Stimulated activated CD8-positive, alpha-beta memory T cell treated with anti-CD3 and anti-CD28 coated beads, Interleukin-4, amount 100 ng/mL, for 1 hour (primary cell): ENCODE measurements at places on chromosomes 12 and 14.

DNA sequence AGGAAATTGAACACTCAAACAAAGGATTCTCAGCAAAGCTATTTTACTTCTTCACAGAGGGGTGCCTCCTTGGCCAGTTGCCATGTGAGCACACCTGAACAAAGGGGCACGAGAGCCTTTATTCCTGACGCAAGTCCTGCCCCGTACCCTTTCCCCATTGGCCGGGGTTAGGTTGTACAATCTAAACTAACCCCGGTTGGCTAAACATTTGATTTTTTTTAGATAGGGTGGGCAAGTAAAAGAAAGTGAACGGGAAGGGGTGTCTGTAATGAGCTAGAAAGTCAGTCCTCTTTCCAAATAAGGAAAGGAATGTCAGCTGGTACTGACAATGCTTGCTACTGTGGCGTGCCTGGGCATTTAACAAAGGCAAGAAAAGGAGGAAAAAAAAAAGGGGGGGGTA is 135.5 kb upstream of the CDKN3 start:
- no peak for DNase-seq

- no peak for DNase-seq
Measured at GRCh38 chr12:111269718-111270117, 99.2 kb downstream of the PHETA1 start.

- no peak for DNase-seq
Measured at GRCh38 chr14:65496178-65496993, 83.9 kb downstream of the FUT8 start.

DNA sequence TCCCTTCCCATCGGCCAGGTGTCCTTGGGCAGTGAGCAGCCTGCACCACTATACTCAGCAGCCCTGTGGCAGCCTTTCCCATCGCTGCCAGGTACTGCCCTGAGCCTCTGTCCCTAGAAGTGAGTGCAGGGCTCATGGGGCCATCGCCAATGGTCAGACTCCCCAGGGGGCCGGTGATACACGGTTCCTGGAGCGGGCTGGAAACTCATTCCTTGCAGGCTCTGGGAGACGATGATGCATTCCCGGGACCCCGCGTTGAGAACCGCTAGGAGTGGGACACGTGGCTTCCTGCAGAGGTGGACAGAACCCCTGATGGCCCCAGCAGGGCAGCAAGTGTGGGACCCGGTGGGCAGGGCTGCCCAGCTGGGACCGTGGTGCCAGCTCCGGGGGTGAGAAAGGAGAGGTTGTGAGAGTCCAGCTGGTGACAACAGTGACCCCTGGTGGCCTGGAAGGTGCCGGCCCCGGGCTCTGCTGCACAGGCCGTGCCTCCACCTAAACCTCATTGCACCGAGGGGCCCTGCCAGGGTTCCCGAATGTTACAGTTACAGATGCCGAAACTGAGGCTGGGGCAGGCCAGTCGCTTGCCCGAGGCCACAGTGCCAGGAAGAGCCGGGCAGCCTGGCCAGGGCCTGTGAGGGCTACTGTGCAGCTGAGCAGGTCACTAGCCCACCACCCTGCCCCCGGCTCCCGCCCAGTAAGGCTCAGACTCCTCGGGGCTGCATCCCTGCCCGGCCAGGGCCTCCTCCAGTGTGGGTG is 33.8 kb downstream of the FBRSL1 start:
- DNase-seq: peak; percentile 47

- no peak for DNase-seq
Measured at GRCh38 chr12:37543966-37544668, 772.5 kb upstream of the ALG10B start.

DNA sequence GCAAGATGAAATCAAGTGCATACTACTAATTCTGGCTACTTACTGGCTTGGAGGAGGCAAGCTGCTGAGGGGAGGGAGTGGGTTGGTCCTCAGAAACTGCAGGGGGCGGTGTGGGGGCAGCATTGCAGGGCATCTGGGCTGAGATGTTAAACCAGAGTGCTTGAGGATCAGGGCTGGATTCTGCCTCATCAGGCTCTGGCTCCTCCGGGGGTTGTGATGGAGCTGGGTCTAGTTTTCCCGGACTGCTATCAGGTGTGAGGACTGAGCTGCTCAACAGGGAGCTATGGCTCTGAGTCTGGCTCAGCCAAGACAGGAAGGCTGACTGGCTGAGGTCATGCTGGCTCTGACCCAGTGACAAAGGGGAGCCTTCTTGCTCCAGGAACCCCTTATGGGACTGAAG is 28.6 kb downstream of the BAZ2A start:
- no peak for DNase-seq

- DNase-seq: no peak
Measured at GRCh38 chr14:39229222-39229543, 4.5 kb upstream of the MIA2 start.

- no peak for DNase-seq
Measured at GRCh38 chr12:132403636-132404434, 74.4 kb upstream of the GALNT9 start.

GRCh38 chr14:49549881-49550280 is 36.3 kb downstream of the RPS29 start:
- DNase-seq: no peak

DNA sequence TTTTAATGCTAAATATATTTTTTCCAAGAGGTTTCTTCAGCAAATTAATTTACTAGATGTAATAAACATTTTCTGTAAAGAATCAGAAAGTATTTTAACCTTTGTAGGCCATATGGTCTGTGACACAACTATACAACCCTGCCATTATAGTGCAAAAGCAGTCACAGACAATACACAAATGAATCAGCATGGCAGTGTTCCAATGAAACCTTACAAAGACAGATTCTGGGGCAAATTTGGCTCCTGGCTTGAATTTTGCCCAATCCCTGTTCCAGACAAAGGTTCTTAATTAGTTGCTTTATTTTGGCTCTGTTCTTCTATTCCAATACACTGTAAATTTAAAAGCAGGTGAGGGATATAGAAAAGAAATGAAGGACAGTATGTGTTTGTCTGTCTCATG is 352.5 kb downstream of the C12orf50 start:
- DNase-seq: no peak

- no peak for DNase-seq
Measured at GRCh38 chr12:100553936-100554335, 19.5 kb upstream of the GAS2L3 start.

GRCh38 chr14:30507209-30507608 is 51.7 kb upstream of the G2E3 start:
- no peak for DNase-seq

GRCh38 chr14:21940887-21941856 is 267.6 kb upstream of the OR4E1 start:
- no peak for DNase-seq

DNA sequence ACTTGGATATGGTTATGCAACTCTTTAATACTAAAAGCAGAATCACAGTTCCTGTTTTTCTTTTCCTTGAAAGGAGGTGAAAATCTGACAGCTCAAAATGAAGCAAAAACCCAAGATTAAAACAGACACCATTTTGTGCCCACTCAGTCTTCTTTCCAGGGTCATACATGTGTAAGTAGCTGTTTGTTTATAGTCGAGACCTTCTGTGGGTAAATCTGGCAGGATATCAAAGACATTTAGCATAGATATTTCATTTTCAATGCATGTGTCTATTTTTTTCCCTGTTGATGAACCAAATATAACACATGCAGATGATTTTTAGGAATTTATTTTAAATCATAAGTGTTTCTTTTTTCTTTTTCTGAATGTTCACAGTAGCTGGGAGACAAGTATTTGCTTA is 398.8 kb downstream of the FOXG1 start:
- no peak for DNase-seq

- no peak for DNase-seq
Measured at GRCh38 chr14:91910196-91910595, 37.3 kb downstream of the FBLN5 start.

DNA sequence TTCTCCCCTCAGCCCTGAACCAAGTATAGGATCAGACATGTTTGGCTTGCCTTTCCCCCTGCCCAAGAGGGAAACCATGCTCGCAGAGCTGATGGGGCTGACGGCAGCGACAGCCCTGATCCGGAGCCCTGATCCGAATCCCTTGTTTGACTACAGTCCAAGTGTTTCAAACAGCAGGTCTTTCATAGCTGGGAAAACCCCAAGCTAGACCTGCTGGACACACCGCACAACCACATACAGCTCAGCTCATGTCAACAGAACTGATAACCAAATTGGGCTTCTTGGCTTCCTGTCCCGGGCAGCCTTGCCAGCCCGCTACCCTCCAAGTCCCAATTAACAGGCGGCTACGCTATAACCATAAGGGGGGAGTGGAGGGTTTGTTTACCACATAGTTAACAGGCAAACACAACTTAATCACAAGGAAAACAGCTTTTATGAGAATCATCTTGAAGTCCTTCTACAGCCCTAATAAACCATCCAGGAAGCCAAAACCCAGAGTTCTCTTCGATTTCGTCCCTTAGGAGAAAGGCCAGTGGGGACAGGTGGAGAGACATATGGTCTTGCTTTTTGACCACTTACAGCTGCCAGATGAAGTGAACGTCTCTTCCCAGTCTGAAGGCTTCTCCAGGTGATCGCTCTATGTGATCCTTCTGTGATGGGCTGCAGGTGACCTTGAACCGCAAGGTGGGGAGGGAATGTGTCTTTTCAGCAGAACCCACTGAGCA is 64.5 kb upstream of the MANSC4 start:
- no peak for DNase-seq

DNA sequence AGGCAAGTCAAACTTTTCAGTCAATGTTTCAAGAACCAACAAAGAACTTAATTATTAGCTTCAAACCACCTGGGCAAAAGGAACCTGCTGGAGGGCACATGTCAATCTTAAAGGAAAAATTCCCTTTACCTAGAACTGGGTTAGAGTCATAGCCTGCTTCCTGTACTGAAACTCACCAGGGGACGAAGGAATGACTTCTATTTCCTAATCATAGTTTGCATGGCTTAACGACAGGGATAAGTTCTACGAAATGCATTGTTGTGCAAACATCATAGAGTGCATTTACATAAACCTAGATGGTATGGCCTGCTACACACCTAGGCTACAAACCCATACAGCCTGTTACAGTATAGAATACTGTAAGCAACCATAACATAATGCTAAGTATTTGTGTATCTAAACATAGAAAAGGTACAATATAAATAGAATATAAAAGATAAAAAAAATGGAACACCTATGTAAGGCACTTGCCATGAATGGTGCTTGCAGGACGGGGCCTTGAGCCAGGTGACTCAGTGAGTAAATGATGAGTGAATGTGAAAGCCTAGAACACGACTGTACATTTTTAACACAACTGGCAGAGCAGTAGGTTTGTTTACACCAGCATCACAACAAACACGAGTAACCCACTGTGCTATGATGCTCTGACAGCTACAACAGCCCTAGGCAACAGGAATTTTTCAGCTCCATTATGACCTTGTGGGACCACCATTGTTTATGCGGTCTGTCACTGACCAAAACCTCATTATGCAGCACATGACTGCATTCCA is 234.9 kb upstream of the CAND1 start:
- DNase-seq: no peak
